ENCODE measurements at places on chromosomes 1 and 21.

- DNase-seq: no peak
Measured at GRCh38 chr1:162236201-162236600, 140.5 kb downstream of the SPATA46 start.

- DNase-seq: no peak
Measured at GRCh38 chr1:60936591-60937342, 145.6 kb upstream of the NFIA start.

- DNase-seq: no peak
Measured at GRCh38 chr1:73813236-73813635, 384.7 kb downstream of the LRRIQ3 start.

- DNase-seq: no peak
Measured at GRCh38 chr1:223225481-223225880, 82.4 kb upstream of the TLR5 start.

- DNase-seq: no peak
Measured at GRCh38 chr1:168099337-168099801, 37.4 kb downstream of the GPR161 start.

- DNase-seq: no peak
Measured at GRCh38 chr1:202888221-202888530, 773 bp downstream of the RABIF start.

DNA sequence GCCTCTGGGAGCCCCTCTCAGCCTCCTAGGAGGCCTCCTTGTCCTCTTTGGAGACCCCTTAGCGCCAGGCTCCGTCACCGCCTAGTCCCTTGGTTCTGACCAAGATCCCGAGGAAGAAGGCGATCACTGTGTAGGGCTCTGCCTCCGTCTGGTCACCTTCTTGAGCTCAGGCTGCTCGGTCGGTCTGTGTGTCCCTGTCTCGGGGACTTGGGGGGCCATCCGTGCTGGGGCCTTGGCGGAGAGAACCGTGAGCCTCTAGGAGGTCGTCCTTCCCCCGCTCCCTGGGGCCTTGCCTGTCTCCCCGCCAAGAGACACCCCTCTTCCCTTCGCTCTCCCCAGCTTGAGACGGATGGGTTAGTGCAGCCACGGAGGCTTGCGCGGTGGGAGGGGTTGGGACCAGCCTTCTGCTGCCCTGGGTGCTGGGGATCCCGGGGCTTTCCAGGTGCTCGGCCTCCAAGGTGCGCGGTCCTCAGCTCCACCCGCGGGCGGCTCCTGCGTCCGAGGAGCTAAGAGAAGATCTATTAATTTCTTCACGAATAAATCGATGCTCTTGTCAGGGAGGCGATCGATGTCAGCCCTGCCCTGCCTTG is 701 bp upstream of the INSRR start:
- no peak for DNase-seq

GRCh38 chr1:95237981-95238703 is 4.1 kb downstream of the RWDD3 start:
- no peak for DNase-seq

DNA sequence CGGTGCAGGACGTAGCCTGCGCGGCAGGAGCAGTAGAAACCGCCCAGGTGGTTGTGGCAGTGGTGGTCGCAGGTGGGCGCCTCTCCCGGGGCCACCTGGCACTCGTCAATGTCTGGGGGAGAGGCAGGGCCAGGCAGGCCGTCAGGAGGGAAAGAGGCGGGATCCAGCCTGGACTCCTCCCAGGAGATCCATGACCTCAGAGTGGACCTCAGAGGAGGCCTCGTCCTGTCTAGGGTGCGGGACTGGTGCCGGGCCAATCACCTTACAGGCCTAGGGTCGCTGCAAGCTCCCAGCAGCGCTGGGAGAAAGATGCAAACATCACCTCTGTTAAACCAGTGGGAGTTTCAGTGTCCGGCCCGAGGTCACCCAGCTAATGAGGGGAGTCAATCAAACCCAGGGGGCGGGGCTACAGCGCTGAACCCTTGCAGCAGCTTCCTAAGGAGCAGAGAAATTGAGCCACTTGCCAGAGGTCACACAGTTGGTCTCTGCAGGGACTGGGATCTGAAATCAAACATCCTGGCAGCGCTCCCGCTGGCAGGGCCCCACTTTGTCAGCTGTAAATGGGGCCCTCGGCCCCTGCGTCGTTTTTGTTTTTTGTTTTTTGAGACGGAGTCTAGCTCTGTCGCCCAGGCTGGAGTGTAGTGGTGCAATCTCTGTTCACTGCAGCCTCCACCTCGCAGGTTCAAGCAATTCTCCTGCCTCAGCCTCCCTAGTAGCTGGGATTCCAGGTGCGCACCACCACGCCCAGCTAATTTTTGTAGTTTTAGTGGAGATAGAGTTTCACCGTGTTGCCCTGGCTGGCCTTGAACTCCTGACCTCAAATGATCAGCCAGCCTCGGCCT is 1.4 kb downstream of the MASP2 start:
- no peak for DNase-seq

DNA sequence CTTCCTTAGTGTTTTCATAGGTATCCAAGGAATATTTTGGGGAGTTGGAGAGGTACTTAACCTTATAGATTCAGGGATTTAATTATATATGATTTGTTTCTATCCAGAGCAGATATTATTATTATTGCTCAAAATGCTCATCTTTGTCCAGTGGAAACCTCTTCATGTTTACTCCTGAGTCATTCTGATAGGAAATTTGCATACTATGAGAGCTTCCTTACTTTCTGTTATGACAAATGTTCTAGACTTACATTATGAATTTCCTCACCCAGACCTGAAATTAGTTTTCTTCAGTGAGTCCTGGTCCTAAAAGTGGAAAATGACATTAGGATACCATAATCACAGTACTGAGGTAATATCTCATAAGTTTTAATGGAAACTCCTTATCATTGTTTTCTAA is 57.5 kb upstream of the PLPPR5 start:
- no peak for DNase-seq

- DNase-seq: no peak
Measured at GRCh38 chr1:10152709-10153284, 57.6 kb upstream of the KIF1B start.

DNA sequence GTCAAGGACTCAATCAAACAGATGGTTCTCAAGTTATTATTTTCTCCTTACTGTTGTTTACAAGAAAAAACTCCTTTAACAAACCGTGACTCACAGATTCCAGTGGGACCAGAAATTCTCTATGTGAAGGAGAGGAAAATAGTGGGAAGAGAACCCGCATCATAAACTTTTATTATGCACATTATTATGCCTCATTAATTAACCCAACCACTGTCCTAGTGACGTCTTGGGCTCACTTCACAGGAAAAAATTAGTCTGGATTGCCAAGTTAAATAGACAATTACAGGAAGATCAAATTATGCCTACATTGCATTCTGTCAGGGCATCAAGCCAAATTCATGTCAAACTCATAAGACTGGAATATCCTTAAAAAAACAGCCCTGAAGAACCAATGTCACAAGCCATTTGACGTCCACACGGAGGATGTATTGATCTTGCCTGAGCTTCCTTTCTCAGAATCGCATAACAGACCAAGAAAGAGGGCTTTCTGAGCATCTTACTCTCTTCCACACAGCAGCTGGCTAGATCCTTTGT is 347.8 kb downstream of the DUSP10 start:
- no peak for DNase-seq

GRCh38 chr1:155777582-155777981 is 79.4 kb downstream of the GON4L start:
- no peak for DNase-seq

- DNase-seq: no peak
Measured at GRCh38 chr1:44602634-44603628, 71.3 kb downstream of the TMEM53 start.

DNA sequence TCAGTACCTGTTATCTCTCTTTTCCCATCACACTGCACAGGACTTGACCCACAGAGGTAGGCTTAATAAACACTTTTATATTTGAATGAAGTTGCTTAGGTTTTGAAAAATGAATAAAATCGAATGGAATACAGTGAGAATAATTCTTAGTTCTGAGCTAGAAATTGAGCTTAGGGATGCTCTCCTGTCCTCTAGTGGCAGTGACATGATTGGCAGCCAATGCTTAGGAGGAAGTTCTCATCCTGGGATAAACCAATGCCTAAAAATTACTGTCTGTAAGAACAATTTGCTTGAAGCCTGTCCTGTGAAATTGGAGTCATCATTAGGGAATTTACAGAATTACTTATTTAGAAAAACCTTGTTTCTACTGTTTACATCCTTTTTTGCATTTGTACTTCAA is 21.3 kb upstream of the CYP4X1 start:
- no peak for DNase-seq

DNA sequence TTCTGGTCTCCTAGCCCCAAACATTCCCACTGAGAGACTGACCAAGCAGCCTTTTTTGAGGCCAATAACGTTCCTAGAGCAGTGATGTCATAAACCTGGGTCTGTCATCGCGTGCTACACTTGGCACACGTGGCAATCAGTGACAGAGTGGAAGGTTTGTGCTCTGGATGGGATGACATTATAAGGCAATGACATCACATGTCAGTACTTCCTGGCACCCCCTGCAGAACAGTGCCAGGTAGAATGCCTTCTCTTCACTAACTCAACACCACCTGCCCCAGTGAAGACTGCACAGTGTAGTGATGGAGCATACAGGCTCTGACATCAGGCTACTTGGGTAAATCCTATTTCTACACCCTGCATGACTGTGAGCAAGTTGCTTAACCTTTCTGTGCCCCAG is 5.4 kb upstream of the ZNF648 start:
- no peak for DNase-seq

DNA sequence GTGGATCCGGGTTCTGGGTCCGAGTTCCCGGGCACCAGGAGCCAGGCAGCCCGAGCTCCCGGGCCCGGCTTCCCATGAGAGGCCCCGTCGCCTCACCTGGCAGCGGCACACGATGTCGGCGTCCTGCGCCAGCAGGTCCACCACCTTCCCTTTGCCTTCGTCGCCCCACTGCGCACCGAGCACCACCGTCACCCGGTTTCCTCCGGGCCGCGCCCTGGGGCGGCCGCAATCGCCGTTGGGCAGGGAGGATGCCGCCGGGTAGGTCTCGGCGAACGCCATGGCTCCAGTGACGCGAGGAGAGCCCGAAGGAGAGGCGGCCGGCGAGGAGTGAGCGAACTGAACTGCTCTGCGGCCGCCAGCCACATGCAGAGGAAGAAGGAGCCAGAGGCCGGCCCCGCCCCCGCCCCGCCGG is at the start of gene ADSS2:
Gene ADSS2, minus strand, starts transcription at position 371 of the 412 bp plus-strand sequence. Its CDS starts 92 bp downstream, at position 279.
- no peak for DNase-seq

- no peak for DNase-seq
Measured at GRCh38 chr1:95407886-95408291, 173.9 kb downstream of the RWDD3 start.

DNA sequence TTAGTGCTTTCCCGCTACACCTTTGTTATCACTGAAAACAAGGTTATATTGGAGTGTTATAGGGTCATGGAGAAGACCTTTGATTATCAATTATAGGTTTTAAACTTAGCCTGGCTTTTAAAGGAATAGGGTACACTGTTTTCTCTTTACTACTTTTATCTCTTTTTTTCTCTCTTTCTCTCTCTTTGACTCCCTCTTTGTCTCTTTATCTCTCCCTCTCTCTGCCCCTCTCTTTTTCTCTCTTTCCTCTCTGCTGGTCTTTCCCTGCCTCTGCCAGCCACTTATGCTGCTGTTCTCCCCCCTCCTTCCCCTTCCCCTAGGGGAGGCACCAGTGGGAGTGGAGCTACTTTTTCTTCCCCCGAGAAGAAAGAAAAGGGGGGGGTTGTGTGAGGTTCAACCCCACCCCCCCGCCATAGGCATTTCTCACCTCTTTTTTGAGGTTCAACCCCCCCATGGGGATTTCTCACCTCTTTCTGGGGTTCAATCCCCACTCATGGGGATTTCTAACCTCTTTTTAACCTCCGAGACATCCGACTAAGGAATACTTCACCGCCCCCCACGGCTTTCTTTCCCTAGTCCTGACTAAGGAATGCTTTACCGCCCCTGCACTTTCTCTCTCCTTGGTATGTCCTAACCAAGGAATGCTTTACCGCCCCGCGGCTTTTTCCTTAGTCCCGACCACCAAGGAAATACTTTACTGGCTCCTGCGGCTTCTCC is 17.2 kb upstream of the ZBTB8B start:
- DNase-seq: no peak

DNA sequence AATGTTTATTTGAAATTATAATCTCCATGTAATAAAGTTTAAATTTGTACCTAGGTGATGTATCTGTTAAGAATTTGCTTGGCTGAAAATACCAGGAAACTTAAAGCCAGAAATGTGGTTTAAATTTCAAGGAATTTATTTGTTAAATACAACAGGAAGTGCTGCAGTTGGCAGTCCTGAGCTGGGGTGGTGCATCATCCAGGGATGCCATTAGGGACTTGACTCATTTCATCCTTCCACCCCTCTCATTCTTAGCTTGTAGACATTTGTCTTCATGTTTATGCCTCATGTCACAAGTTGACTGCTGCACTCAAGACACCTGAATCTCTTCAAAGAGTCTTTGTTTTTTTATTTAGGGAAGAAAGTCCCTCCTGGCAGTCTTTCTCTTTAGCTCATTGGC is 175.9 kb downstream of the LHX8 start:
- DNase-seq: no peak

- DNase-seq: no peak
Measured at GRCh38 chr21:45264912-45265515, 22.7 kb downstream of the POFUT2 start.

- DNase-seq: no peak
Measured at GRCh38 chr1:29162476-29163138, 19.1 kb downstream of the SRSF4 start.

GRCh38 chr1:26027716-26028489 is 6.3 kb downstream of the EXTL1 start:
- DNase-seq: no peak

DNA sequence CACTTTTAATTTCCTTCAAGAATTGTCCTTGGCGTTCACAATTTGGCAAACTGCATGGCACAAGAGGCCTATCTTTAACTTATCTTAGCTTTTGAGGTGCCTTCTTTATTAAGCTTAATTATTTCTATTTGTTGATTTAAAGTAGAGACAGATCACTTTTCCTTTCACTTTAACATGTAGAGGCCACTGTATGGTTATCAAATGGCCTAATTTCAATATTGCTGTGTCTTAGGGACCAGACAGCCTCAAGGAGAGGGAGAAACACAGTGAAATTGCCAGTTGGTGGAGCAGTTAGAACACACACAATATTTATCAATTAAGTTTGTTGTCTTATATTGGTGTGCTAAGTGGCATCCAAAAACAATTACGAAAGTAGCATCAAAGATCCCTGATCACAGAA is 1013.9 kb downstream of the KCNT2 start:
- no peak for DNase-seq

DNA sequence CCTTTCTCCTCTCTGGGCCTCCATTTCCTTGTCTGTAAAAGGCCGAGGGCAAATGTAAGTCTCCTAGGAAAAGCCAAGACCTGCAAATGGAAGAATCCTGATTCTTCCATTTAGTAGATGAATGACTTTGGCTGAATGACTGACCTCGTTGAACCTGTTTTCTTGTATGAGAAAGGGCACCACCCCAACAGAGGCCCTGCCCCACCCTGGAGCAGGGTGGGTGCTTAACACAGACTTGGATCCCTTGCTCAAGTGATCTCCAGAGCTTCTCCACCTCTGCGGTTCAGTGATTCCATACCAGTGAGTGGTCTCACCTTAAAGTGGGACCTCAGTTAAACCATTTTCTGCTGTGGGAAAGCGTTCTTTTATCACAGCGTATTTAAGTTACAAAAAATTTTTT is 39.0 kb upstream of the GUCA2B start:
- DNase-seq: no peak

GRCh38 chr1:202643397-202644218 is 66.6 kb downstream of the SYT2 start:
- no peak for DNase-seq
